Activated T-cell treated with anti-CD3 and anti-CD28 coated beads, Interleukin-2, amount 50 U/mL, for 4 hours (primary cell): ENCODE measurements at places on chromosomes 16 and 17. TPM values are rescaled to one million over a fixed set of nuclear protein-coding genes. Genes with fewer than 3 reads are reported as not detected.

The SLC52A1 gene
- total RNA-seq: not detected

The MFAP4 gene
- total RNA-seq: 0.30 TPM

The TLCD3A gene
- total RNA-seq: 7.6 TPM

The G6PC1 gene
- 0.08 TPM for total RNA-seq

The CCL17 gene
- 26.2 TPM for total RNA-seq

The SLC2A4 gene
- 0.16 TPM for total RNA-seq

The CLEC19A gene
- not detected for total RNA-seq

The NLRC5 gene
- 158 TPM for total RNA-seq

The PYY gene
- total RNA-seq: not detected

The IL21R gene
- total RNA-seq: 90.7 TPM

The SLC9A5 gene
- 3.2 TPM for total RNA-seq

The ZNF668 gene
- 19.4 TPM for total RNA-seq

The GLP2R gene
- not detected for total RNA-seq

The BAIAP3 gene
- 0.08 TPM for total RNA-seq

The ZSCAN32 gene
- total RNA-seq: 13.2 TPM

The PIK3R6 gene
- 0.35 TPM for total RNA-seq

The HCRT gene
- not detected for total RNA-seq

The KRTAP1-1 gene
- total RNA-seq: not detected

The SMPD3 gene
- total RNA-seq: 0.71 TPM

The USP6 gene
- total RNA-seq: not detected

The PRR15L gene
- 0.29 TPM for total RNA-seq

The CPHXL2 gene
- not detected for total RNA-seq

The HAP1 gene
- total RNA-seq: not detected

The ZP2 gene
- not detected for total RNA-seq

The LCAT gene
- total RNA-seq: 8.1 TPM

The NOL11 gene
- 127 TPM for total RNA-seq

The C16orf46 gene
- 1.7 TPM for total RNA-seq

The NPIPA2 gene
- 0.99 TPM for total RNA-seq

The MEOX1 gene
- total RNA-seq: 0.21 TPM

The SARM1 gene
- 29.2 TPM for total RNA-seq

The KSR1 gene
- total RNA-seq: 63.5 TPM

The CUEDC1 gene
- total RNA-seq: 0.63 TPM

The RPS15A gene
- 1,788 TPM for total RNA-seq

The IL32 gene
- 715 TPM for total RNA-seq

The ZKSCAN2 gene
- total RNA-seq: 5.7 TPM

The IL17C gene
- total RNA-seq: not detected

The NR1D1 gene
- 12.6 TPM for total RNA-seq

The POLR2C gene
- total RNA-seq: 130 TPM

The ACOX1 gene
- total RNA-seq: 29.6 TPM

The SSTR5 gene
- total RNA-seq: not detected

The ITGA2B gene
- 1.1 TPM for total RNA-seq

The GRIN2C gene
- 0.08 TPM for total RNA-seq
